ENCODE measurements at places on chromosomes 5 and 9.

GRCh38 chr9:70413464-70413798 is 1.0 kb downstream of the KLF9 start:
- DNase-seq = no peak

DNA sequence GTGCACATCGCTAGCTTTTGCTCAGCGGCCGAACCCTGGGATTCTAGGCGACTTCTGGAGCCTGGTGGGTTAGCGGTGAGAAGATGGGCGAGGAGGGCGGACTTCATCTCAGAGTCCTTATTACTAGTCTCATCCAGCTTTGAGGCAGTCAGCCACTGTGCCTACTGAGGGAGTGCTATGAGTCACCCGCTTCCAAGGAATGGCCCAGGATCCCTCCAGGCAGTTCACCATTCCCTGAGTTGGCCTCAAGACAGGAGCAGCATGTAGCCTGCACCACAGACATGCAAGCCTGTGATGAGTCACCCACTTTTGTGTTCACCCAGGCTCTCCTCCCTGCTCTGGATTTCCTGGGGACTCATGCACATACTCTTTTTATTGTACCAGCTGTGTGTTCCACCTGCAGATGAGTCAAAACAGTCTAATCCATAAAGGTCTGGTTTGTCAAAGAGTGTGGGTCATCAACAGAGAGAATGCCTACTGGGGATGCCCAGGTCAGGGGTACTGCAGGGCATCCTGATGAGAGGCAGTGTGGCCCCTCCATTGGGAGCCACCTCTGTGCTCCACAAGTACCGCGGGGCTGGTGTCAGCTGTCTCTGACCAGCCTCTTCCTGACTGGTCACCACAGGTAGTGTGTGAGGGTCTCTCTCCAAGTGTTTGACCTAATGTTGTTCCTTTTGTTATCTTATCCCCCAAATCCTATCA is 20.2 kb downstream of the SLC22A5 start:
- no peak for DNase-seq

- no peak for DNase-seq
Measured at GRCh38 chr5:139140591-139141071, 57.5 kb downstream of the SIL1 start.

DNA sequence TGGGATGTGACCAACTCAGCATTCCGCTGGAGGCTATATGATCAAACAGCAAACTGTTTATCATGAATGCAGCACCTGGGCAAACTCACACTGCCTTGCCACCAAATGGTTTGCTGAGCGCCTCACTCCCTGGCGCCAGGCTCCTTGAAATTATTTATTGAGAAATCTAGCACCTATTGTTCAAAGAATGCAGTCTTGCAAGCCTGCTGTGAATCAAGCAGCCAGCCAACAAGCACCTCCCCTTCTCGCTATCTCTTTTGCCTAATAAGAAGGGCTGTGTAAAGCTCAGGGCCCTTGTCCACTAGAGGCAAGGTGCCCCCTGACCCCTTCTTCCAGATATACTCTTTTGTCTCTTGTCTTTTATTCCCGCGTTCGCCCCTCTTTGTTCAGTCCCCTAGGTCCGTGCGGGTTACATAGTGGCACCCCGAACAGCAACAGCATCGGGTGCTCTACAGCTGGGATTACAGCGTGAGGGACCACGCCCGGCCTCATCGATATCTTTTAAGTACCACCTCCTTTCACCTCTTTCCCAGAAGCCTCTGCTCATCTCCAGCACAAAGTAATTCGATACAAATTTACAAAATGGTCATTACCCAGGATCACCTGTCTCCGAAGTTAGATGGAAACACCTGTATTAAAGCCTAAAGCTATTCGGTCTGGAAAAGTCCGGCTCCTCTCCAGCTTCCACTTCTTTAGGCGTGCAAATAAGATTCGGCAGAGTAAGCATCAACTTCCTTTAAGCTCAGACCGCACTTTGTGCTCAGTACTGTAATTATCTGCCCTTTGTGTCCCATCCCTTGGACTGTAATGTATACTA is 896 bp downstream of the RIGI start:
- DNase-seq = peak; percentile 5

DNA sequence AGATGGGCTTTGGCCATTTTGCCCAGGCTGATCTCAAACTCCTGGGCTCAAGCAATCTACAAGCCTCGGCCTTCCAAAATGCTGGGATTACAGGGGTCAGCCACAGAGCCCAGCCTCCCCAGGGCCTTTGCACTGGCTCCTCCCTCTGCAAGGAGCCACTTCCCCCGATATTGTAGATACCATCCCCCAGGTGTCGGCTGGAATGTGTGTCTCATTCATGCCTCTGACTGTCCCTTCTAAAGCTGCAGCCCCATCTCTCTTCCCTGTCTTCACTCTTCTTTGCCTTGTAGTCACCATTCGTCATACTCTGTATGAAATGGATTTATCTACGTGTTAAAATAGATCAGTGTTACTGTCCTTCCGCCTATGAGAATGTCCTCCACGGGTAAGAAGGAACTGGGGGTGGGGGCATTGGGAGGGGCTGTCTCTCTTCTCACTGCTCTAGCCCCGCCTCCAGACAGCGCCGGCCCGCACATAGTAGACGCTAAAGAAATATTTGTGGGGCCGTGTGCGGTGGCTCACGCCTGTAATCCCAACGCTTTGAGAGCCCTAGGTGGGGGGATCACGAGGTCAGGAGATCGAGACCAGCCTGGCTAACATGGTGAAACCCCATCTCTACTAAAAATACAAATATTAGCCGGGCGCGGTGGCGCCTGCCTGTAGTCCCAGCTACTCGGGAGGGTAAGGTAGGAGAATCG is 68.5 kb downstream of the LMX1B start:
- DNase-seq = no peak

GRCh38 chr9:103287361-103287760 is 292.2 kb downstream of the CYLC2 start:
- DNase-seq = no peak

DNA sequence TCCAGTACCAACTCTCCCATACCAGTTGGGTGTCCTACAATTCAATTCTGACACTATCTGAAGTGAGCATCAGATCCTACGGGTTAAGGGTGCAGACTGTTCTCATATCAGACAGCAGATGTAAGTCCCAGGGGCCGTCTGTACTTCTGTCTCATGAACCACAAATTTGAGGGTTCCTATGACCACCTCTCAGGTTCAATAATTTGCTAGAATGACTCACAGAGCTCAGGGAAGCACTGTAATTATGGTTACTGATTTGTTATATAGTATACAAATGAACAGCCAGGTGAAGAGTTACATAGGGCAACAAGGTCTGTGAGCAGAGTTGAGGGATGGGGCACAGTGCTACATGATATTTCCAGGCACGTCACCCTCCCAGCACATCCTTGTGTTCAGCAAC is 499.1 kb downstream of the DMAC1 start:
- no peak for DNase-seq

DNA sequence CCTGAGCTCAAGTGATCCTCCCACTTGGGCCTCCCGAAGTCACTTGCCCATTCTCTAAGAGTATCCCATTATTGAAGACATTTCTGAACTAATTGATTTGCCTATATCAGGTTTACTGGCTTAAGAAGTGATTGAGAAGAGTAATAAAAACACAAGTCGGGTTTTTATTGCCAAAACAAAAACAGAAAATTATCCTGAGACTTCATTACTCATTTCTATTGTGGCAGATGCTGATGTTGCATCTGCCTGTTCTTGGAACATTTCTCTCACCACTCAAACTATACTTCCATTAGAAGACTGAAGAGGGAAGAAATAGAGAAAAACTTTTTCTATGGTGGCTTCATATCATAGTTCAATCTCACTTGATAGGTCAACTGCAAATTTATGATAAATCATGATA is 41.9 kb upstream of the PLPP1 start:
- DNase-seq = no peak

GRCh38 chr9:109323771-109324170 is 2.9 kb upstream of the EPB41L4B start:
- DNase-seq = no peak

- no peak for DNase-seq
Measured at GRCh38 chr5:74199436-74200210, 440.9 kb downstream of the ENC1 start.

- DNase-seq = no peak
Measured at GRCh38 chr5:83568186-83568585, 96.6 kb downstream of the VCAN start.

DNA sequence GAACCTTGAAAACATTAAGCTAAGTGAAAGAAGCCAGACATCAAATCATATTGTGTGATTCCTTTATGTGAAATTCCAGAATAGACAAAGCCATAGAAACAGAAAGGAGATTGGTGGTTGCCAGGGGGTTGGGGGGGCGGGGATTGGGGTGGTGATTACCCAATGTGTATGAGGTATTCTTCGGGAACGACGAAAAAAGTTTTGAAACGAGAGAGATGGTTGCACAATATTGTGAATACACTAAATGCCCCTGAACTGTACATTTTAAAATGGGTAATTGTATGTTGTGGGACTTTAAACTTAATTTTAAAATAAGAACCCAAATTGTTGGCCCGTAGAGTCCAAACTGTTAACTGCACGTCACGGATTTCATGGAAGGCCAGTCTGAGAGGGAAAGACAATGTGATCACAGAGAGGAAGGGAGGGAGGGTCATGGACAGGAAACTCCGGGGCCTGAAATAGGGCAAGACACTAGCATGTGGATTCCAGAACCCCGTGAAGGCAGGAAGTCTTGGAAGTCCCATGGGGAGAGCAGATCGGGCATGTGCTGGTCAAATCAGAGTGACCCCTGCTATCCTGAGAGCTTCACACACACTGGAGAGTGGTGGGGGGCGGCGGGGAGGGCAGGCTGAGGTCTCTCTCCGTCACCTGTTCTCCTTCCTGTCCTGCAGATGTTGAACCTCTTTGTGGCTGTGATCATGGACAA is 218.4 kb downstream of the CACNA1B start:
- DNase-seq = no peak

- no peak for DNase-seq
Measured at GRCh38 chr9:108851138-108851537, 4.6 kb downstream of the ACTL7B start.

DNA sequence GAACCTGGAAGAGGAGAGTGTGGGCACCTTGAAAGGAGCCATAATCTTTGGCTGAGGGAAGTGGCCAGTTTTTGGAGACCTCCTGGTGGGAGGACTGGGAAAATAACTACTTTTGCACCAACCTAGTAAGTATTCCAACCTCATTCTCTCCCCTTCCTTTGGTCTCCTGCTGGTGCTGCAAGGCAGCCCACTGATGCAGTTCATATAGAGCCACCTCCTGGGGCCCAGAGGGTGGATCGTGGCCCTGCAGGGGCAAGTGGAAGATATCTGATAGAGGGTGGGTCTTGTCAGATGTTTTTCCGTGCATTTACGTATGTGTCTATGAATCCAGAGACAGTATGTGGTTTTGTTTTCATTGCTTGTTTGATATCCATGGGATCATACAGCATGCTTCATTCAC is 172.8 kb upstream of the PITX1 start:
- no peak for DNase-seq

DNA sequence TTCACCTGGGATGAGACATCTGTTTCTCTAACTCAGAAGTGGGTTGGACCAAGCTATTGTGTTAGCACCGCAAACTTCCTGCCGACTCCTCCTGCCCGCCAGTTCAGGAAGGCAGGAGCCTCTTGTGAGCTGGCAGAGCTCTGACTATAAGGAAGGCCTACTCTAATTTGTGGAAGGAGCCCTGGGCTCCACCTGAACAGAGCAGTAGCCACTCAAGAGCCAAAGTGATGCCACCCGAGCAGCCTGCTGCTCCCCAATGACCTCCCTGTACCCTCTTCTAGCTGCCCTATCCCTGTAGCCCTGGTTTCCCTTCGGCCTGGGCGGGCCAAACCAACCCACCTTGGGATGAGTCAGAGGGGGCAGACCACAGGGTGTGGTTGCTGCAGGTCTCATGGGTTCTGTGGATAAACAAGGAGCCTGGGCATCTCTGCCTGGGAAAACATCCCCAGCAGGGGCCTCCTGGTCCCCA is 81.6 kb downstream of the PSD2 start:
- no peak for DNase-seq

GRCh38 chr5:111820072-111820471 is 63.1 kb upstream of the NREP start:
- no peak for DNase-seq

- no peak for DNase-seq
Measured at GRCh38 chr5:155753943-155754581, 572.9 kb upstream of the SGCD start.

DNA sequence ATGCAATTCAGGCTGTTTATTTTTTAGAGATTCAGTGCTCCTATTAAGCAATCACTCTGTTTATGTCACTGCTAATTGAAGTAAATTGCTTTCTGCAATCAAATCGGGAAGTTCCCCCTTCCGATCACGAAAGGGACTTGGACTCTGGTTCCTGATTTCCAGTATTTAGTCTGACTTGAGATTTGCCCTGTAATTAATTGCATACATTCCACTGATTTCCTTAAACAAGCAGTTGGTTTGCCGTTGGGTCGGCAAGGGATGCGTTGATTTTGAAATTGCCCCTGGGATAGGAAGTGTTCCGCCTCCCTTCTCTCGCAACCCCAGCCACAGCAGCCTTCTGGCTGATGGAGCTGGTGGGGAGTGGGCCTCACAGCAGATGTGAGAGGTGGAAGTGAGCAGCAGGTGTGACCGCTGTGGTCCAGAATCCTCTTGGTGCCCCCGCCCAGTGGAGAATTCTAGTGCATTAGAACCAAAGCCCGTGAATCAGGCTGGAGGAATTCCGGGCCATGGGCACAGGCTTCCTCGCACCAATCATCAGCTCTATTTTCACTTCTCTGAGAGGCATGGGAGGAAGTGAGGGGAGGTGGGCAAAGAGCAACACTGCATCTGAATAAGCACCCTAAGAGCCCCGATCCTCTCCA is 102.5 kb downstream of the SPRY4 start:
- DNase-seq = no peak

GRCh38 chr9:14561929-14562405 is 131.3 kb downstream of the ZDHHC21 start:
- DNase-seq = no peak

- DNase-seq = no peak
Measured at GRCh38 chr5:123753937-123754891, 242.2 kb downstream of the CSNK1G3 start.

DNA sequence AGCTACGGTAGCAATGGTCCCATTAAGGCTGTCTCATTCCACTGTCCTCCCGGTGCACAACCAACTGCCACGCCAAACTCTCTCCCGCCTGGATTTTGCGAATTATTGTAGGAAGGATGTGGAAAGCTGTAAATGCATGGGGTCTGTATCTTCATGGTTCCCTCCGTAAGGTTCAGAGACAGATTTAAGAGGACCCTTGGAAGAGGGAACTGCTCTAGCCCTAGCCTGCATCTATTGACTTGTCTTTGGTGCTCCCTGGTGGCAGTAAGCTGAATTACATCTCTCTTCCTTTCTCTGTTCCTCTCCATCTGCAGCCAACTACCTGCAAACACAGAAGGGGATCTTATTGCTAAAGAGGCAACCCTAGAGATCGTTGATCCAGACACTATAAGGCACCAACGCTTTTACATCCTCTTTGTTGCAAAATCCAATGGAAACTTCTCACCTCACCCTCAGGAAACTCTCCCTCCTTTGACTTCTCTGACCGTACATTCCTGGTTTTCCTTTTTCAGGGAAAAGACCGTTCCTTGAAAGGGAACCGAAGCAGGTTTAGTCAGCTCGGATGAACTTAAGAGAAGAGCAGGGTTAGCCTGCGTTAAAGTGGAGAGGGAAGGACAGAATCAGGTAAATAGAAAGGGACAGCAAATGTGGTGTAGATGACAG is 11.9 kb downstream of the CAPSL start:
- DNase-seq = peak; percentile 23
